SK-N-SH (cell line): ENCODE measurements at places on chromosomes 12 and 14. TPM values are rescaled to one million over a fixed set of nuclear protein-coding genes. Genes with fewer than 3 reads are reported as not detected.

The GDF3 gene
- not detected in 2 replicates for polyA plus RNA-seq

The MAP3K9 gene
- 2.0 and 2.1 TPM in 2 replicates for polyA plus RNA-seq

The C1QL4 gene
- polyA plus RNA-seq = 9.8 and 14.6 TPM in 2 replicates

The OLR1 gene
- not detected in 2 replicates for polyA plus RNA-seq

The ZBTB1 gene
- polyA plus RNA-seq = 12.7 and 16.4 TPM in 2 replicates

The TGFB3 gene
- 7.4 and 7.6 TPM in 2 replicates for polyA plus RNA-seq

The C3AR1 gene
- polyA plus RNA-seq = 1.4 and 1.6 TPM in 2 replicates

The IQSEC3 gene
- 0.02 and 0.08 TPM in 2 replicates for polyA plus RNA-seq

The RTN1 gene
- 1.6 and 5.0 TPM in 2 replicates for polyA plus RNA-seq

The NRXN3 gene
- polyA plus RNA-seq = 1.3 and 1.6 TPM in 2 replicates

The PPP1R36 gene
- 0.08 and 0.15 TPM in 2 replicates for polyA plus RNA-seq

The TAPBPL gene
- polyA plus RNA-seq = 24.1 and 26.0 TPM in 2 replicates

The COX8C gene
- not detected in 2 replicates for polyA plus RNA-seq

The OR6C68 gene
- not detected in 2 replicates for polyA plus RNA-seq
